Stomach (tissue), 19 donors: ENCODE measurements at places on chromosomes 16 and 17. TPM values are rescaled to one million over a fixed set of nuclear protein-coding genes. Genes with fewer than 3 reads are reported as not detected.

GRCh38 chr17:69625474-69625873 lies 211.0 kb downstream of the MAP2K6 start:
- no peak overlapping the region for H3K27ac ChIP-seq
- DNase-seq: no peak
- H3K27me3 ChIP-seq: no peaks in the 10 kb centered on the region
- no peak overlapping the region for H3K4me3 ChIP-seq

DNA sequence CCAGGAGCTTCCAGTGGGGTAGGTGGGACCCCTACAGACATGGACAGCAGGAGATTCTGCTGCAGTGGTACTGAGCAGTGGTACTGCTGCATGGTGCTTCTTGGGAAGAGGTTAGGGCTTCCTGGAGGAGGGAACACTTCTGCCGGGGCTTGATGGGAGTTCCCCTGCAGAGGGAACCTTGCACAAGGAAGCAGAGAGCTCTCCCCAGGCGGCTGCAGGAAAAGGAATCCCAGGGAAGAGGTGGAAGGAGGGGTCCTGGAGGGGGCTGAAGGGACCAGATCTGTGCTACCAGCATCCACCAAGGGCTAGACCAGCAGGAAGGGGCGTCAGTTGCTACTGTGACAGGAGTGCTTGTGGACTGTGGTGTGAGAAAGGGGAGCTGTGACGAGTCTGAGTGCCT lies 10.6 kb downstream of the RIPOR1 start:
- no peaks in the 10 kb centered on the region for H3K27me3 ChIP-seq
- H3K36me3 ChIP-seq: peaks cover 52% of the 10 kb centered on the region
- H3K27ac ChIP-seq: peak overlapping the region; percentile 86
- peaks cover 82% of the 10 kb centered on the region for H3K4me1 ChIP-seq
- no peak overlapping the region for H3K4me3 ChIP-seq

GRCh38 chr17:59762824-59763374 lies 55.4 kb downstream of the VMP1 start:
- no peak overlapping the region for H3K4me3 ChIP-seq
- peaks cover 6% of the 10 kb centered on the region for H3K36me3 ChIP-seq
- H3K4me1 ChIP-seq: no peaks in the 10 kb centered on the region
- peak overlapping the region; percentile 52 for H3K27ac ChIP-seq
- no peak for DNase-seq

GRCh38 chr17:68431045-68431608 lies 26.2 kb downstream of the WIPI1 start:
- peaks cover 3% of the 10 kb centered on the region for H3K4me1 ChIP-seq
- DNase-seq: no peak
- peaks cover 99% of the 10 kb centered on the region for H3K36me3 ChIP-seq
- no peak overlapping the region for H3K27ac ChIP-seq
- no peaks in the 10 kb centered on the region for H3K27me3 ChIP-seq

GRCh38 chr17:75181608-75182318 lies 996 bp downstream of the SUMO2 start:
- H3K36me3 ChIP-seq: peaks cover 38% of the 10 kb centered on the region
- peak; percentile 28 for DNase-seq
- peak overlapping the region; percentile 99 for H3K27ac ChIP-seq
- H3K4me3 ChIP-seq: peak overlapping the region; percentile 89
- H3K4me1 ChIP-seq: peaks cover 21% of the 10 kb centered on the region

GRCh38 chr17:7579834-7580603 lies 581 bp downstream of the CD68 start:
- peak overlapping the region; percentile 95 for H3K27ac ChIP-seq
- H3K4me1 ChIP-seq: peaks cover 92% of the 10 kb centered on the region
- peak overlapping the region; percentile 57 for H3K4me3 ChIP-seq
- peaks cover 50% of the 10 kb centered on the region for H3K36me3 ChIP-seq

GRCh38 chr17:31371511-31372097 lies 19.9 kb upstream of the RAB11FIP4 start:
- no peak overlapping the region for H3K27ac ChIP-seq
- DNase-seq: no peak
- no peaks in the 10 kb centered on the region for H3K4me1 ChIP-seq
- H3K27me3 ChIP-seq: no peaks in the 10 kb centered on the region
- H3K36me3 ChIP-seq: peaks cover 38% of the 10 kb centered on the region

- peaks cover 11% of the 10 kb centered on the region for H3K4me1 ChIP-seq
- DNase-seq: no peak
- no peaks in the 10 kb centered on the region for H3K36me3 ChIP-seq
- peaks cover 16% of the 10 kb centered on the region for H3K27me3 ChIP-seq
- H3K27ac ChIP-seq: no peak overlapping the region
Observed at GRCh38 chr17:44955674-44956425, 8.3 kb upstream of the KIF18B start.

DNA sequence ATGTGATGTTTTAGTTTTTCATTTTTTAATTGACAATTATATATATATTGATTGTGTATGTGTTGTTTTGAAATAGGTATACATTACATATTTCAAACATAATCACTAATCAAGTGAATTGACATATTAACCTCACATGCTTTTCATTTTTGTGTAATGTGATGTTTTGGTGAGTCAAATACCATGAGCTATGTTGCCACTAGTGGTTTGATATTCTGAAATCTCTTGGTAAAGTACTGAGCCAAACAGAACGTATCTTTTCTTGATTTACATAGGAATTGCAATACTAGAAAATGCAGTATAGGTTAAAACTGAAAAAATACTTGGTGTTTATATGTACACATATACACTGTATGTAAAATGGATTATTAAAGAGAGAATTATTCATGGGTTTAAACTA lies 65.2 kb upstream of the SIAH1 start:
- no peaks in the 10 kb centered on the region for H3K36me3 ChIP-seq
- no peaks in the 10 kb centered on the region for H3K27me3 ChIP-seq
- no peaks in the 10 kb centered on the region for H3K4me1 ChIP-seq
- no peak for DNase-seq

GRCh38 chr17:49086649-49087048 lies 45.9 kb upstream of the B4GALNT2 start:
- H3K4me3 ChIP-seq: no peak overlapping the region
- no peaks in the 10 kb centered on the region for H3K4me1 ChIP-seq
- H3K36me3 ChIP-seq: no peaks in the 10 kb centered on the region
- no peaks in the 10 kb centered on the region for H3K27me3 ChIP-seq
- DNase-seq: no peak

GRCh38 chr17:9845306-9845705 lies 19.6 kb downstream of the GLP2R start:
- no peaks in the 10 kb centered on the region for H3K36me3 ChIP-seq
- H3K27ac ChIP-seq: no peak overlapping the region
- H3K4me1 ChIP-seq: peaks cover 22% of the 10 kb centered on the region
- H3K27me3 ChIP-seq: no peaks in the 10 kb centered on the region
- H3K4me3 ChIP-seq: no peak overlapping the region

Gene DNAH9
- not detected for total RNA-seq

Gene GPR142
- total RNA-seq: not detected

Gene CORO1A
- total RNA-seq: 18.7 TPM

Gene TEKT5
- total RNA-seq: 1.5 TPM

Gene GAS2L2
- not detected for total RNA-seq

Gene MRTFB
- total RNA-seq: 35.0 TPM
